Activated effector memory CD4-positive, alpha-beta T cell treated with Interleukin-2 at 50 U/mL for 16 hours (primary cell): ENCODE measurements at places on chromosomes 16 and 17.
A peak's percentile ranks its signal among the peaks of the same experiment; 100 is the strongest.

GRCh38 chr16:83138512-83138911 lies 511.7 kb downstream of the CDH13 start:
- DNase-seq = no peak

DNA sequence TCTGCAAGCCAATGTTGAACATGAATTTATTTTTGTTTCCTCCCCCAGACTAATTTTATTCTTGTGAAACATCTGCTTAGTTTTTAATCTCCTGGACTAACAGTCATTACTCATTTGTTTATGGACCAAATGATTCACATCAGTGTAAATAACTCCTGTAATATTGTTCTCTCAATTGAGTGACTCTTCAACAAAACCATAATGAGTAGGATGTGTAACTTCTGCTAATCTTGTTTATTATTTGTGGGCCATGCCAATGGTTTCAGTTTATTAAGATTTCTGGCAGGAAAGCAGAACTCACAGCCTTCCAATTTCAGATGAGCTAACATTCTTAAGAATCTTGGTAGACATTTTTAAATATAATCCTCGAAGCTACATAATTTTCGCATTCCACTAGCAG lies 1216.3 kb upstream of the GOT2 start:
- DNase-seq = no peak

- DNase-seq = no peak
Observed at GRCh38 chr16:67518676-67519075, 10.0 kb upstream of the RIPOR1 start.

GRCh38 chr16:5756969-5757368 lies 659.4 kb upstream of the EEF2KMT start:
- DNase-seq = no peak

- DNase-seq = no peak
Observed at GRCh38 chr17:66893382-66893781, 58.5 kb downstream of the CACNG5 start.

DNA sequence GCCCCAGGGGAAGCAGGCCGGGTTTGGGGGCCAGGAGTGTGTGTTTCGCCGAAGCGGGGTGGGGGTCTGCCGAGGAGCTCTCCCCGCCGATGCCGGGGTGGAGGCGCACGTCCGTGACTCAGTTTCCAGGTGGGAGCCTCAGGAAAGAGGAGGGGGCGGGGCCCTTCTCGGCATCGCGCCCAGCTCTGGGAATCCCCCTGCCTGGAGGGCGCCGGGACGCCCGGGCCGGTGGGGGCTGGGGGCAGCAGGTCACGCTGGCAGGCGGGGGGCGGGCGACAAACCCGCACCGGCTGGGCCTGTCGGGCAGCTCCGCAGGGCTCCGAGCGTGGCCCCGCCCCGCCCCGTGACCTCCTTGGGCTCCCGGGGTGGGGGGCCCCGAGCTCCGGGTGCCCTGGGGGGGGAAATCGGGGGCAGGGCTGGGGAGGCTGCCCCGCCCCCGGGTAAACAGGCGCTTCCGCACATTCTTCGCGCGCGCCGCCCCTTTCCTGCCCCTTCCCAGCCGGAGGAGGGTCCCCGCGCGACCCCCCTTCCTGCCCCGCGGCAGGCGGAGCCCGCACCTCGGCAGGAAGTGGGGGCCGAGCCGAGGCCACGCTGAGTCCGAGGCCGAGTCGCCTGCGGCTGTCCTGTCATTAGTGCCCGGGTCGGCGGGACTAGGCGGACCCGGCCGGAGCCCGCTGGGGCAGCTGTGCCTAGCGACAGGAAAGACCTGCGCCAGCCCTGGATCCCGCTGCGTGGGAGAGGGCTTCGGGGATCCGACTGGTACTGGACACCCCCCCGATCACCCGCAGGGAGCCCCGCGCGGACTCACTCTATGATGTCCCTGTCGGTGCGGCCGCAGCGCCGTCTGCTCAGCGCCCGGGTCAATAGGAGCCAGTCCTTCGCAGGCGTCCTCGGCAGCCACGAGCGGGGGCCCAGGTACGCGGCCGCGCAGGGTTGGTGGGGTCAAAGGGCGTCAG lies 9.3 kb downstream of the RIPOR1 start:
- DNase-seq = peak; percentile 59

- peak; percentile 34 for DNase-seq
Observed at GRCh38 chr17:78168903-78169793, 767 bp downstream of the SYNGR2 start.

DNA sequence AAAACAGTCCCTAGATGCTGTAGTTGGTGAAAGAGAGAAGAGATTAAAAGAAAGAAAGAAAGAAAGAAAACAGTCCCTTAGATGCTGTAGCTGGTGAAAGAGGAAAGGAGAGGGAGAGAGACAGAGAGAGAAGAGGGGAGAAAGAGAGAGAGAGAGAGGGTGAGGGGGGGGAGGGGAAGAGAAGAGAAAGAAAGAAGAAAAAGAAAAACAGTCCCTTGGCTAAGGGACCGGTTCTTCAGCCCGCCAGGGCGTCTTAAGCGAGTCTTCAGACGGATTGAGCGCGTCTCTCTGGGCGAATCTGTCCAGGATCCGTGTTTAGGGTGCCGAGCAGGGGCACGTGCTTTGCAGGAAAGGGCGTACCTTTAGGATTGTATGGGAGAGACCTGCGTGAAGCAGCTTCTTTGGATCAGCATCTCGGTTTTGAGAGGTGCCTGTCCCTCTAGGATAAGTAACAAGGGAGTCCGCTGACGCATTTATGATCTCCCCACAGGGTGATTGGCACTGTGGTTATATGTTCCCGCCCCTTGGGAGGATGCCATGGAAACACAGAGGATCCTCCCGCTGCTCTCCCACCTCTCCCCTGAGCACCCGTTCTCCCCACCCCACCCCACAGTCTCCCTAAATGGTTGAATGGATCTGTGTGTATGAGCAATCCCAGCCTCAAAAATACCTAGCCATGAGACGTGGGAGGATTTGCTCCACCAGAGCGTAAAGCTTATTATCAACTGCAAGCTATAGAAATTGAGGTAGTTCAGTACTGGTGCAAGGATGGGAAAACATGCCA lies 16.7 kb downstream of the GNGT2 start:
- no peak for DNase-seq

DNA sequence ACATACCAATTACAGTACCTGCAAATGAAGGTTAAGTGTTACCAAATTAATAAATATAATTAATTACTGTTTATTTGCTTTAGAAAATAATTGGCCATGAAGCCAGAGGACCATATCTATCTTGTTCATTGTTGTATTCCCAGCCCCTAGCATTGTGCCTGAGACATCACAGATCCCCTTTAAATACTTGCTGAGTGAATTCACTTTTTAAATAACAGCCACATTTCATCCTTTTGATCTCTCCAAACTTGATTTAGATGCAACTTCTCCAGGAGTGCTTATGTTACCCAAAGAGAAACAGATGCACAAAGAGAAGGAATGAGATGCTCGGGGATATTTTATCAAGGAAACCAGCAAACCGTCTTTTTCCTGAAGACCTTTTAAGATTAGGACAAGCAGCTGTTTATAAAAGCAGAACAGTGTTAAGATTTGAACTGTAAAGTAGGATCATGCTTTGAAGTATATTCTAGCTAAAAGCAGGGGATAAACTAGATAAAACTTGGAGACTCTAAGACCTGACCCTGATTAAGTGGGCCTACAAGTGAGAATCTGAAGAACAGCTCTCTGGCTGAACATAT lies 66.3 kb downstream of the CHD9 start:
- DNase-seq = no peak

DNA sequence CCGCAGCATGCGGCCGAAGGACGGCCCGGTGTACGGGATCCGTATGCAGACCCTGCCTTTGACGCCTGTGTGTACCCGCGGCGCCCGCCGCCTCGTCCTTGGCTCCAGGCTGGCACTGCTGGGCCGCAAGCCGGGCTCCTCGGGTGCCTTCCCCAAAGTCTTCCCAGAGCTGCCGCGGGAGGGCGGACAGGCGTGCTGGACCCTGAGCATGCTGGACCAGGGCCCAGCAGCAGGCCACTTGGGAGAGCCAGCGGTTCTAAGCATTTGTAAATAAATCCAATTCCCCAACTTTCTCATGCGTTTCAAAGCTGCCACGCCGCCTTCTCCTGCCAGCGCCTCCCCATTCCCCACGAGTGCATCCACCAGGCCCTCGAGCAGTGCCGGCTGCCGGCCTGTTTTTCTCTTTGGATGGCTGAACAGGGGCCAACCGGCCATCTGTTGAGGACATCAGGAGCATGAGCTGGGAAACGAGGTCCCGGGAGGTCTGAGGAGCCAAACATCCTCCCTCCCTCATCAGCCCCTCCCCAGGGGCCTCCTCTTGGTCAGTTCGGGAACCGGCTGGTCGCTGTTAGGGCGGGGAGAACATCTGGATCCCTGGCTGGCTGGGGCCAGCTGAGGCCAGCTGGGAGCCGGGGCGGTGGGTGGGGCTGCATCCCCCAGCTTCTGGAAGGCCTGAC lies 20.5 kb upstream of the PABPN1L start:
- DNase-seq = no peak

GRCh38 chr16:3739636-3740035 lies 22.3 kb upstream of the TRAP1 start:
- no peak for DNase-seq

- no peak for DNase-seq
Observed at GRCh38 chr17:13476720-13477119, 125.0 kb downstream of the HS3ST3A1 start.

DNA sequence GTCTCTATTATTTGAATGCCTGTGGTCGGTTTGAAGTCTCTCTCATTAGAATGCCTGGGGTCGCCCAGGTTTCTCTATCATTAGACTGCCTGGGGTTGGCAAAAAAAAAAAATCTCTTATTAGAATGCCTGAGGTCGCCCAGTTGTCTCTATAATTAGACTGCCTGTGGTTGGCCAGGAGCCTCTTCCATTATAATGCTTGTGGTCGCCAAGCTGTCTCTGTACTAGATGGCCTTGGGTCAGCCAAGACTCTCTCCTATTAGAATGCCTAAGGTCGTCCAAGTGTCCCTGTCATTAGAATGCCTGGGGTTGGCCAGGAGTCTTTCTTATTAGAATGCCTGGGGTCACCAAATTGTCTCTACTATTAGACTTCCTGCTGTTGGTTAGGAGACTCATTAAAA lies 2228.4 kb downstream of the TP53TG3F start:
- no peak for DNase-seq

GRCh38 chr16:30778549-30779244 lies 8.3 kb downstream of the ZNF629 start:
- no peak for DNase-seq

GRCh38 chr16:19130852-19131824 lies 17.4 kb downstream of the ITPRIPL2 start:
- no peak for DNase-seq

GRCh38 chr16:15653227-15653626 lies 3.2 kb downstream of the NDE1 start:
- DNase-seq = no peak

GRCh38 chr17:34542700-34543336 lies 36.6 kb upstream of the TMEM132E start:
- peak; percentile 24 for DNase-seq

DNA sequence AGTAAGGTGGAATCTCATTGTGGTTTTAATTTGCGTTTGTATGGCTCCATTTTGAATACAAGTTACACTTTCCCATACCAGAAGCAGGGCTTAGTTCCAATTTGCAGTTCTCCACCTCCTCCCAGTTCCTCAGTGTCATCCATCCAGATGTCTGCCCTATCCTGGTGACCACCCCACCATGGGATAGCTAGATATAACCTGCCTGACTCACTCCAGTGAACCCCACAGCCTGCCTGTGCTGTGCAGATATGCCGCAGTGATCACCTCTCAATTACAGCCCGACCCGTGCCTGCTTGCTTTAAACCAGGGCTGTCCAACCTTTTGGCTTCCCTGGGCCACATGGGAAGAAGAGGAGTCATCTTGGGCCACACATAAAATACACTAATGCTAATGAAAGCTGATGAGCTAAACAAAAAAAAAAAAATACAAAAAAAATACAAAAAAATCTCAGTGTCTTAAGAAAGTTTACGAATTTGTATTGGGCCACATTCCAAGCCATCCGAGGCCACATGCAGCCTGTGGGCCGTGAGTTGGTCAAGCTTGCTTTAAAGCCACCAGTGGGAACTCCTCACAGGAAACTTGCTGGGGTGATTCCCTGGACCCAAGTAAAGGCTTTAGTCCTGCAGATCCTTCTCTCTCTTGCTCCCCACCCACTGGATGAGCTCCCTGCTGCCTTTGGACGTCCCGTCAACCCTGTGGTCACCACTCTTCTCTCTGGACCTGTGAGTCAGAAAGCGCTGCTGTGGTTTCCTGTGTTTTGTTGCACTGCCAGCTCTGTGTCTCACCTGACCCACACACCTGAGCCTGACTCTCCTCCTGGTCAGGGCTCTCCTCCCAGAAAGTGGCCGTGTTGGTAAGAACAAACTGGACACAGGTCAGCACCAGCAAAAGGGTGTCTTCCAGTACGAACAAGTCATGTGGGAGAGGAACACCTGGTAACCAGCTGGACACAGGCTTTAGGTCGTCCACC lies 83.0 kb downstream of the EMP2 start:
- DNase-seq = no peak

GRCh38 chr16:13136901-13137300 lies 235.5 kb downstream of the SHISA9 start:
- no peak for DNase-seq

- no peak for DNase-seq
Observed at GRCh38 chr17:45227926-45228762, 6.5 kb downstream of the FMNL1 start.

DNA sequence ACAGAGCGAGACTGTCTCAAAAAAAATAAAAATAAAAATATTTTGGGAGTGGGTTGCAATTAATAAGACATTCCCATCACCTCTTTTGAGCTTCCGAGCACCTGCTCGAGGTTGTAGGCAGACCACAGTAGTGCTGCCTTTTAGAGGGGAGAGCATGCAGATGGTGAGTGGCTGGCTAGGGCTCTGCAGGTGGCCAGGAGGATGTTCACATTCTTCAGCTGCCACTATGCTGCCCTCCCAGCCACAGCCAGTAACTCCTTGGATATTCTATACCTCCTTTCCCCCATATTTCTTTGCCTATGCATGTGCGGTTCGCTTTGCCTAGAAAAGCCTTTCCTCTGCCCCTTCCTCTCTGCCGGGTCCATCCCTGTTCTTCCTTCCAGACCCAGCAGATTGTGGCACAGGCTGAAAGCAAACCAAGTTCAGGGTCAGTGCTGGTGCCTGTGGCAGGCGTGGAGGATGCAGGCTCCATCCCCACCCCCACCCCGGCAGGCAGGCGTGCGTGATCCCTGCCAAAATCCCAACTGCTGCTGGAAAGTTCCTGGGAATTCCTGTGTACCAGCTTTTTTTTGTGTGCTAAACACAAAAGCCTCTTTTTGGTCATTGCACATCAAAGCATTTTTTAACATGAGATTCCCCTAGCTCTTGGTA lies 33.8 kb upstream of the CMIP start:
- DNase-seq = no peak

DNA sequence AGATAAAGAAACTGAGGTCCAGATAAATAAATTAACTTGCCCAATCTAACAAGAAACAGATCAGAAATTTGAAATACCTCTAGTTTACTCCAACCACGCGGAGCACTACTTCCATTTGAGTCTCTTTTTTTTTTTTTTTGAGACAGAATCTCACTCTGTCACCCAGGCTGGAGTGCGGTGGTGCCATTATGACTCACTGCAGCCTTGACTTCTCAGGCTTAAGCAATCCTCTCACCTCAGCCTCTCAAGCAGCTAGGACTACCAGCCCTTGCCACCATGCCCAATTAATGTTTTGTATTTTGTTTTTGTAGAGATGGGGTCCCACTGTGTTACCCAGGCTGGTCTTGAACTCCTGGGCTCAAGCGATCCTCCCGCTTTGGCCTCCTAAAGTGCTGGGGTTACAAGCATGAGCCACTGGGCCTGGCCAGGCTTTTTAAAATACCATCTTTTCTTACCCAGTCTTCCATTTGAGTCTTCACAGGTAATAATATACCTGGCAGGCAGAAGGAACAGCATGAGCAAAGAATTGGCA lies 3.3 kb upstream of the NACA2 start:
- DNase-seq = no peak
